Bronchial smooth muscle cell (primary cell): ENCODE measurements at places on chromosomes 7 and 10. TPM values are rescaled to one million over a fixed set of nuclear protein-coding genes. Genes with fewer than 3 reads are reported as not detected.

The RBP4 gene
- 0.17 TPM in 1 of 2 replicates, not detected in the other for total RNA-seq

The GFRA1 gene
- under 0.01 TPM in 2 replicates for total RNA-seq

The MRPS24 gene
- 85.0 and 105 TPM in 2 replicates for total RNA-seq

The SCD gene
- total RNA-seq, result 109 and 329 TPM in 2 replicates

The SUGCT gene
- 18.8 and 21.0 TPM in 2 replicates for total RNA-seq

The ZNF394 gene
- 19.7 and 21.1 TPM in 2 replicates for total RNA-seq

The EMX2 gene
- not detected in 2 replicates for total RNA-seq

The HOXA7 gene
- under 0.01 TPM in 1 of 2 replicates, not detected in the other for total RNA-seq

The ASAH2 gene
- total RNA-seq, result 0.26 and 0.32 TPM in 2 replicates

The GIMAP1 gene
- 0.09 TPM in 1 of 2 replicates, not detected in the other for total RNA-seq

The CHST12 gene
- 2.7 and 4.1 TPM in 2 replicates for total RNA-seq

The NEUROG3 gene
- total RNA-seq, result not detected in 2 replicates

The CDC14C gene
- under 0.01 and 0.09 TPM in 2 replicates for total RNA-seq

The KIAA1549 gene
- total RNA-seq, result 0.52 and 0.63 TPM in 2 replicates
